NCI-H1048 (cell line): ENCODE measurements at places on chromosomes 13 and 19.

- no peak for DNase-seq
These were observed at the start of gene SHFL for GRCh38 chr19:10085641-10086590. Gene SHFL, plus strand, starts transcription at chr19:10086317. Its CDS starts 111 bp downstream, at chr19:10086428.

- DNase-seq: no peak
These were observed 5.5 kb upstream of the ZFP36 start for GRCh38 chr19:39401070-39401548.

- no peak for DNase-seq
These were observed 633.5 kb upstream of the ATXN8OS start for GRCh38 chr13:69474011-69474685.

- no peak for DNase-seq
These were observed 172.3 kb upstream of the KLF12 start for GRCh38 chr13:74306496-74306895.

- no peak for DNase-seq
These were observed 14.5 kb downstream of the FFAR2 start for GRCh38 chr19:35462476-35462953.

GRCh38 chr19:2027361-2027760 is 11.8 kb upstream of the BTBD2 start:
- no peak for DNase-seq

DNA sequence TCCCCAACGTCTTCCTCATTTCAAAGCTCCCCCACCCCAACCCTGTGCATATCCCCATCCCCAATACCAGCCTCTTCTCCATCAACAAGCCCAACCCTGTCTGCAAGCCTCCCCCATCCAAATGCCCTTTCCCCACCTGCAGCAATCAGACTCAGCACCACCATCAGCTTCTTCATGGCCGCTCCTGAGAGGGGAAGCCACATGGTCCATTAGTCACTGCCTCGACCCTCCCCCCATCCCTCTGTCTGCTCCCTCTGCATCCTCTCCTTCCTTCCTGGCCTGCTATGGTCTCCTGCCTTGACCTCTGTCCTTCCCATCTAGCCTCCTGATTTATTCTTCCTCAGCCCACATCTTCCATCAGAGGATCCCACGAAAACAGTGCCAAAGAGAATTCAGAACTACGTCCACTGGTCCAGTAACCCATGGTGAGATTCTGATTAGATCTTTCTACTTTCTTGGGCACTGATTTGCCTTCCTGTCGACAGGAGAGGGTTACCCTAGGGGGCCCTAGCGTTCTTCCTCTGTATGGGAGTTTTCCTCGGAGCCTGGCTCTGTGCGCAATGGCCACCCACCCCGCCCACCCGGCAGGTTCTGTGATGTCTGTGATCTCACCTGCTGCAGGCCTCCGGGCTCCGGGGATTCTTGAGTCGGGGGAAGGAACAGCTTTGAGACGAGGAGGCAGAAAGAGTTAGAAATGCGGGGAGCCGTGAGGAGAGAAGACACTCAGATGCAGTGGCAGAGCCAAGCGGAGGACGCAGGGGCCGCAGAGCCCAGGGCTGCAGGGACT is 1.3 kb downstream of the KLK6 start:
- DNase-seq: no peak

- DNase-seq: no peak
These were observed 62.9 kb upstream of the KLF2 start for GRCh38 chr19:16261584-16262368.

DNA sequence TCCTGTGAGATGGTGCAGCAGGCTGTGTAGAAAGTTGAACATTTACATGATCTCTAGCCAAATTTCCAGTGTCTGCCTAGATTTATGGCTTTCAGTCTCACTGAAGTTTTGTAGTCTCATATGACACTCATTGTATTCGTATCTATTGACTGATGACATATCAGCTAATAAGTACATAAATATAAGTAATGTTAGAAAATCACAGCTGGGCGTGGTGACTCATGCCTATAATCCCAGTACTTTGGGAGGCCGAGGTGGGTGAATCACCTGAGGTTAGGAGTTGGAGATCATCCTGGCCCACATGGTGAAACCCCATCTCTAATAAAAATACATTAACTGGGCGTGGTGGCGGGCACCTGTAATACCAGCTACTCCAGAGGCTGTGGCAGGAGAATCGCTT is 54.7 kb upstream of the HTR2A start:
- no peak for DNase-seq

DNA sequence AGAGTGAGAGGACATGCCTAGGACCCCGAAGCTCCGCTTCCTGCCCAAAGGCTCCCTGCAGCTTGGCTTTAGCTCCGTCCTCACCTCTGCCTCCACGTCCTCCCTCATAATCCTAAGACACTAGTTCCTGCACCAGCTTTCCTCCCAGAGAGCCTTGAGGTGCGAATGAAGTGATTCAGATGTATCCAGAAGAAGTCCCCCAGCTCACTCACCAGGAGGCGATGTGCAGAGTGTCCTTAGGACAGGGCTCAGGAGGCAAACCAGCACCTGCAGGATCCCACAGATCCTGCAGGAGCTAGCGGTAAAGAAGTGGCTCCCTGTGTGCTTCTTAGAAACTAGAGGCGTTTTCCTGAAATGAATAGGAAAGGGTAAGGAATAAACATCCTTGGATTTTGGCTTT is 109.7 kb downstream of the HSPH1 start:
- no peak for DNase-seq

DNA sequence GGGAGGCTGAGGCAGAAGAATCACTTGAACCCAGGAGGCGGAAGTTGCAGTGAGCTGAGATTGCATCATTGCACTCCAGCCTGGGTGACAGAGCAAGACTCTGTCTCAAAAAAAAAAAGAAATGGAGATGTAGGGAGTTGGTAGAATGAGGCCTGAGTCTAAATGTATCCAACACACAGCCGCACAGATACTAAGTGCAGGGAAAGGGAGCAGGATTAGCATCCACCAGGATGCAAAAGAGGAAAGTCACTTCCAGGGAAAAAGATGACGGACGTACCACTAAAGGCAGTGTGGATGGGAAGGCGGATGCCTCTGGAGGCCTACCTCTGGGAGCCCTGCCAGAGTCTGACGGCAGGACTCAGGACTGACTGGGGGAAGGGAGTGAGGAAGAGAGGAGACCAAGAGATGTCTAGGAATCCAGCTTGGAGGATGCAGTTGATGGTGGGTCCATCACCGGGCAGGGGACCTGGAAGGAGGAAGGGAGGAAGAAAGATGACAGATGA is 6.8 kb downstream of the FAM98C start:
- no peak for DNase-seq

DNA sequence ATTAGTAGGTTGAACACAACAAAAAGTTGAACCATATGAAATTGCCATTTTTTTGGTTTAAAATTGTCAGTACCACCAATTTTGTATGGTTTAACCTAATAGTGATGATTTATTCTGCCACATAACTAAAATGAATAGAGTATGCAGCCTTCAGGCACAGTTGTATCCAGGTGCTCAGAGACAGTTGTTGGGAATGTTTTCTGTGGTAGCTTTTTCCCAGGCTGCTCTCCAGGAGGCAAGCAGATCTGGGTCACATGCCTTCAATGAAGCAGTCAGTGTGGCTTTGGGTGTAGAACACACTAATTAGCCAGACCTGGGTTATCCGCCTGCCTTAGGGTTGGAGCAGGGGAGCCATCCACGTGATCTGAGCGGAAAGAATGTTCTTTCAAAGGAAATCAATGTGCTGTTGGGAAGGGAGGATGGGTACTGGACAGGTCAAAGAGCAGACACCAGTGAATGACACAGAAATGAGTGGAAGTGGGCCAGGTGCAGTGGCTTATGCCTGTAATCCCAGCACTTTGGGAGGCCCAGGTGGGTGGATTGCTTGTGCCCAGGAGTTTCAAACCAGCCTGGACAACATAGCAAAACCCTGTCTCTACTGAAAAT is 28.6 kb downstream of the MARK4 start:
- no peak for DNase-seq

DNA sequence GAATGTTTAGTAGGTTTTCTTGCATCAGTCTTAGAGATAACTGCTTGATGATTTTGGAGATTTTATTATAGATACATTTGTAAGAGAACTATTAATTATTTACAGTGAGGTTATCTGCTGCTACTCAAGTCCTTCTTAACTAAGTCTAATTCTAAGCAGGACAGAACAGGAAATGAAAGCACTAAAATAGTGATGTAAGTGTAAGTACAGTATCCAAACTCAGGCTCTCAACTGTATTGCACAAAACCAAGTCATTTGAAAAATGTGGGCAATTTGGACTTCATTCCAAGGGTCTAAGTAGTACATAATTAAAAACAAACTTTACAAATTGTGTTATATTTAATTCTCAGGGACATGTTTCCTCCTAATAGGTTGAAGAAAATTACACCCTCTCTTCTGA is 417.1 kb downstream of the ITGBL1 start:
- no peak for DNase-seq

DNA sequence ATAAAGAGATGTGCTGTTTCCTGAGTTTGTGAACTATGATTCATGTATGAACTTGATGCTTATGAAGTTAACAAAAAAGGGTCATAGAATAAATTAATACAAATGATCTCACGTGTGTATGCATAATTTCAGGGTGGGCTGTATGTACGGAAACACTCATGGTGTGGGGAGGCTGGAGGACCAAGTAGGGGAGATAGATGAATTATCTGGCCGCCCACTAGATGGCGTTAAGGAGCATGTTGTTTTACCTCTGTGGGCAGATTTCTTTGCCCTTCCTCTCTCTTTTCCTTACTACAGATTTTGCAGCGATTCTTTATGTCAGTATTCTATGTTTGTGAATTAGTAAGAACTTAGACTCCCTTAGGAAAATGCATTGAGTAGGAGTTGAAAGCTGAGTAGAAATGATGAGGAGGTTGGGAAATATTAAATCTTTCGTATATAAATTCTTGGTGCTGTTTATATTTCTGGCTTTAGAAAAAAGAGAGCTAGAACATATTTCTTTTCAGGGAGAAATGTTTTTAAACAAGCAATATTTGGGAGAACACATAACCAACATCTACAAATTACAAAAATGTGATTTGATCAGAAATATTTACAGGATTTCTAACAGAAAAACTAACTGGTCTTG is 47.4 kb upstream of the TMTC4 start:
- peak; percentile 24 for DNase-seq
